Tibial artery (tissue), 4 donors: ENCODE measurements at places on chromosomes 2 and 18.
A peak's percentile ranks its signal among the peaks of the same experiment; 100 is the strongest.

- DNase-seq, result no peak
Observed at GRCh38 chr18:27674411-27674810, 489.3 kb upstream of the CHST9 start.

- no peak for DNase-seq
Observed at GRCh38 chr18:79785831-79786230, 11.9 kb upstream of the KCNG2 start.

GRCh38 chr2:214542866-214543265 is 132.0 kb downstream of the VWC2L start:
- no peak for DNase-seq

DNA sequence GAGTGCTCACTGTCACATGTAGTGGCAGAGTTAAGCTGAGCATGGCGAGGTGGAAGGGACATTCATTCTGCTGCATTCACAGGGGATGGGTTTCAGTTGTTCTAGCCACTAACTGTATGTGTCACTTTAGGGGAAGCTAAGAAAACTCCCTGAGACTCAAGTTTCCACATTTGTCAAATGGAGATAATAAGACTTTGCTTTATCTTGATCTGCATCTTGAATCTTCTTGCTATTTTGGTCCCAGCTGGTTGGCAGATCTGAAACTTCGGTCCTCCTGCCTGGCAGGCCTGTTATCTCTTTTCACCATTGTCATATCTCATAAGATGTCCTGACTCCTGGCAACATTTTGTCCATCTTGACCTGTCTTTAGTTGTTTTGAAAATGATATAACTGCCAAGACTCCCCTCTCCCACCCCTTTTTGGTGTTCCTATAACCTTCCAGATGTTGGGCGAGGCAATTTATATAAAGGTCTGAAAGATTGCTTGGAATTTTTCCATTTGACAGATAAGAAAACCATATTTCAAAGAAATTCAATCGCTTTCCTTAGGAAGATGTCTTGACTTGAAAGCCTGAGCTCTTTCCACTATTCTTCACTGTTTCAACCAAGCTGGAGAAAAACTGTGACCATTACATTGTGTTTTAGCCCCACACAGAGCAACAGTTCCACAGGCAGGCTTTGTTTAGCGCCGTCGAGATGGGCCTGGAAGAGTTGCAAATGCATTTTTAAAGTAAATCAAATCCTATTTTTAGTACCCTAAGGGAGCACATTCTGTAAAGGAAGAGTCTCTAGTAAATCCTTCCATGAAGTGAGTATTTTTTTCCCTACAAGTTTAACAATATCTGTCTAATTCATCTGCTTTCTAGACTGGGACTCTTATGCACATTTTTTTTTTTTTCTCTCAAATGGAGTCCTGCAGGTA is 33.4 kb downstream of the MYCN start:
- DNase-seq, result no peak

DNA sequence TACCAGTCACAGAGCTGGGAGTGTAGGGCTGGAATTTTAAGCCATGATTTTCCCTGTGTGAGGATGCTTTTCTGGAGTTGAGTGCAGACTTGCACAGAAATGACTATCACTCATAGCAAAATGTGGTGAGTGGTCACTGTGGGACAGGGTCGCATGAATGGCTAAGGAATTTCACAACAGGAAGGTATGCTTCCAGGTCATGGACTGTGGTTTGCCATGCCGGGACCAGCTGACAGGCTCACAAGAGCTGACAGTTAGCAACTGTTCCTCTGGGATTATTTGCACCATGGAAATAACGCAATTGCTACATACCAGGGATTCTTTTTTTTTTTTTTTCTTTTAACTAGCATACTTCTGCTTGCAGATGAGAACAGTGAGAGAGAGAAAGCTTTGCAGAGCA is 3.8 kb upstream of the UXS1 start:
- peak; percentile 39 for DNase-seq

GRCh38 chr2:103448495-103448894 is 686.7 kb downstream of the TMEM182 start:
- DNase-seq, result no peak

DNA sequence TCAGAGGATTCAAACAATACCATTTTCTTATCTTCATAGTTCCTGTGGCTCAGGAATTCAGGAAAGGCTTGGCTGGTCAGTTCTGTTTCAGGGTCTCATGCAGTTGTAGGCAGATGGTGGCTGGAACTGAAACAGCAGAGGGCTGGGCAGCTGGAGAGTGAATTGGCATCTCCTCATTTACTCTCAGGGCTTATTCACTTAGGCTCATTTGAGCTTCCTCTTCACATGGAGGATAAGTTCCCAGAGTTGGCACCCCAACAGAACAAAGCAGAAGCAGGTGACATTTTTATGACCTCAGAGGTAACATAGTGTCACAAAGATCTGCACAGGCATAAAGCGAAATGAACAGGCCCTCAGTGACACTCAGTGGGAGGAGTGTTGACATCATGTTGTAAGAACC is 66.1 kb downstream of the RBBP8 start:
- DNase-seq, result no peak

GRCh38 chr2:204251998-204252376 is 293.3 kb upstream of the PARD3B start:
- no peak for DNase-seq

- peak; percentile 71 for DNase-seq
Observed at GRCh38 chr2:70084973-70085710, 2.1 kb upstream of the PCBP1 start.
